Smooth muscle cell of the brain vasculature (primary cell): ENCODE measurements at places on chromosomes 3 and 15.
A peak's percentile ranks its signal among the peaks of the same experiment; 100 is the strongest.

DNA sequence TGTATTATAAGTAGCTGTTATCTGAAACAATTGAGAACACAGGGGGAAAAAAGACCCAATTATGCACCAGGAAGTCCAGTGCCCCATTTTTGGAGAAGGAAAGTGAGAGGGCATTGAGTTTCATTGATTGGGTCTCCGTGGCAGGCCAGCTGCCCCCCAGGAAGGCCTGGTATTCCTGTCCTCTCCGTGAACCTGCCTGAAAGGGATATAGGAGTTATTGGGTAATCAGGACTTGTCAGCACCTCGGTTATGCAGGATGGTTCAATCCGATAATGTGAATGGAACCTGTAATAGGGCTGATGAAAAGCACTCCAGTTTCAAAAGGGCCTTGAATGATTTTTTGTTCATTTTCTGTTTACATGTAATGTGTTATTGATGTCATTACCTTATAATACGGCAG, 122.0 kb upstream of the RARB start:
- no peak for DNase-seq

GRCh38 chr3:128907706-128908445, 28.5 kb downstream of the ACAD9 start:
- no peak for DNase-seq

DNA sequence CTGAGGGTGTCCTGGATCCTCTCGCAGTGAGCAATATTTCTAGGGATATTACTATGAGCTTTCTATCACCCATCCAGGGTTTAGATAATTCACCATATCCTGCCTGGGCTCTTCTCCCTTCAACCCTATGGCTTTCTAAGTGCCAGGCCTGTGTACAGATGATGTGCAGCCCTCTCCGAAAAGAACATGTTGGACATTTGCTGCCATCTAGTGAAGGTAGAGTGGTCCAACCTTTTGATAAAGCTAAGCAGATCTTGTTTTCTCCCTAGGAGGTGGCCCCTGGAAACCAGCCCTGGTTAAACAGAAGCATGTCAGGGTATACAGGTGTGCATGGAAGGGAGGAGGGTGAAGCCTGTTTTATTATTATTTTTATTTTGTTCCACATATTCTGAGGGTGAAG, 27.9 kb upstream of the SCN10A start:
- peak; percentile 41 for DNase-seq

GRCh38 chr3:178492491-178492890, 43.7 kb upstream of the KCNMB2 start:
- DNase-seq = no peak

DNA sequence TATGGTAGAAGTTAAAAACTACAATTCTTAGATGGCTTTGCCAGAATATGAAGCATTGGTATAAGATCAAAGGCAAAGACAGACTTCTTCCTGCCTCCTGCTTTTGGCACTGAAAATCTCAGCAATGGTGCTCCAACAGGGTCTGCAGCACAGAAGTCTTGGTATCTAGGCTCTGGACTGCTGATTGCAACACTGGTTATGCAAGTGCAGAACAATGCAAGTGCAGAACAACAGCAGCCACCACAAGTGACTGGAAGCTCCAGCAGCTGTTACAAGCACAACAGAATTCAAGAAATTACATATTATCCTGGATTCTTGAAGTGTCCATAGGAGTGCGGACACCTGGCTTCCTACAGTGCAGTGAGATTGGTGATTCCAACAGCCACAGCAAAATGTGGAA, 33.7 kb downstream of the ZBTB20 start:
- DNase-seq = no peak

DNA sequence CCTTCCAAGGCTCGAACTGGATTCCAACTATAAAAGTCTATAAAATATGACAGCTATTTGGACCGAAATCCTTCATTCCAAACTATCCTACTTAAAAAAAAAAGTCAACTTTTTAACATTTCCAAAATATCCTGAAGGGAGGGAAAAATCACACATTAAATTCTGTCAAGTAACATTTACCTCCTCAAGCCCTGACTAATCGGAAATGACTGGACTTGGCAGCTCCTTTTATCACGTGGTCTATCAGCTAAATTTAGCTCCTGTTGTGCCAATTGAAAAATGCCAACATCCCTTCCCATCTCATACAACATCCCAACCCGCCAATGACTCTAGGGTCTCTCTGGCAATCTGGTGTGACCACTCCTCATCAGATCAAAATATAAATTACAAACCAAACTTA, 297.9 kb downstream of the FHIT start:
- no peak for DNase-seq

DNA sequence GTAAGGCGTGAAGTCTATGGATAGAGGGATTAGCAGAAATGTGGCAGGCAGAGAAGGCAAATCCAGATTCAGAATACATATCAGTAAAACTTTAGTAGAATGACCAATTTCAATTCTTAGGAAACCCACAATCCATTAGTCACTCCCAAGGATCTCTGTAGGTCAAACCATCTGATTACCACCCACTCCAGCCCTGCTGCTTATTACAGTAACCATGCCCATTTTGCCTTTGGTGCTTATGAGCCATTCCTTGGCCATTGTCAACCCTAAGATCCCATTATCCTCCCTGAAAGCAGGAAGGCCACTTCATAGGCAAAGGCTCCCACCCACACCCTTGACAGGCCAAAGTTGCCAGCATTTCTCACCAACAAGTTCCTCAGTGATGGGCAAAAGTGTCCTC, 5.1 kb upstream of the KLHL40 start:
- no peak for DNase-seq

DNA sequence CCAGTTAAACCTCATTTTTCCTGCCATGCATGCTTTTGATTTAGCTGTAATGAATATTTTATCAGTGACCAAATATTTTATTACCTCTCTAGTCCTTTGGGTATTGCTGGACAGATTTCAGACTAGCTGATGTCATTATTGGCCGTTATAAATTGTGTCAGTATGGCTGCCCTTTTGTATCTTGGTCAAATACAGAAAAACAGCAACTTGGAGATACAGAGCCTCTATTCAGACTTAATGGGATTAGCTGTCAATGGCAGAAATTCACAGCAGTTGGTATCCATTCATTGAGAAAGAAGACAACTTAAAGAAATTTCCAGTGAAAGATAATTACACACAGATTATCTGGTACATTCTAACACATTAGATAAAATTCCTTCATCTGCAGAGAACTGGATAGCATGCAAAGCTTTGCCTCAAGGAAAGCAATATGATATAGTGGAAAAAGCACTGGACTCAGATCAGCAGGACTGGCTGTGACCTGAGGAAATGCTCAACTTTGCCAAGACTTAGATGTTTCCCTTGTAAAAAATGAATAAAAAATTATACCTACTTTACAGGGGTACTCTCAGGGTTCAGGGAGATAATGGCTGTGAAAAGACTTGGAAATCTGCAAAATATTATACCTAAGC, 20.8 kb downstream of the COL6A6 start:
- no peak for DNase-seq

DNA sequence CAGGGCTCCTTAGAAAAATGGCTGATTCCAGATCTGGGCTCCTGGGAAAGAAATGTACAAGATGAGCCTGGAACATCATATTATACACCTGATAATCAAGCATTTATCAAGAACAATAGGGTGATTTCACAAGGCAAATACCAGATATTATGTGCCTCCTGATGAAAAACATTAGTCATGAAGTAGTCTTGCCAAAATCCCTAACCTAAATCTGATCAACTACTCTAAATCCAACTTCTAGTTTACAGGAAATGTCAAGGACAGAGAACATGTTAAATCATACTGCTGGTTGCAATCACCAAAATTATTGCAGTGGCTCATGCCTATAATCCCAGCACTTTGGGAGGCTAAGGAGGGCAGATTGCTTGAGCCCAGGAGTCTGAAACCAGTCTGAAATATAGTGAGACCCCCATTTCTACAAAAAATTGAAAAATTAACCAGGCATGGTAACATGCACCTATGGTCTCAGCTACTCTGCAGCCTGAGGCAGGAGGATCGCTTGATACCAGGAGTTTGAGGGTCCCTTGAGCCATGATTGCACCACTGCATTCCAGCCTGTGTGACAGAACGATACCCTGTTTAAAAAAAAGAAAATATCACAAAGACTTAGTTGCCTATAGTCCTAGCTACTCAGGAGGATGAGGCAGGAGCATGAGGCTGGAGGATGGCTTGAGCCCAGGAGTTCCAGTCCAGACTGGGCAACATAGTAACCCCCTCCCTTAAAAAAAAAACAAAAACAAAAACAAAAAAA, 34.9 kb upstream of the ATP13A3 start:
- no peak for DNase-seq

DNA sequence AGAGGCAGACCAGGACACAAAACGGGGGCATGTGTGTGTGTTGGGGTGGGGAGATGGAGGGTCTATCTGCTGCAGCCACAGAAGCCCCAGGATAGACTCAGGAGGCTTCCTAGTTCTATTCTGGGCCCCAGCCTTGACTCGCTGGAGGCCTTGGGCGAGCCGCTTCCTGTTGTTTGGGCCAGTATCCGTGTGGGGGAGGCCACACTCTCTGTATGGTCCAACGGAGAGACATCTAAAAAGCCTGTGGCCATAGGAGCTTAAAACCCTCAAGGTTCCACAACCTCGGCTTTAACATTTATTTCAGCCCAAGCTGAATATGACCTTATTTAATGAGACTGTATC, 32.8 kb downstream of the POC1A start:
- DNase-seq = no peak

DNA sequence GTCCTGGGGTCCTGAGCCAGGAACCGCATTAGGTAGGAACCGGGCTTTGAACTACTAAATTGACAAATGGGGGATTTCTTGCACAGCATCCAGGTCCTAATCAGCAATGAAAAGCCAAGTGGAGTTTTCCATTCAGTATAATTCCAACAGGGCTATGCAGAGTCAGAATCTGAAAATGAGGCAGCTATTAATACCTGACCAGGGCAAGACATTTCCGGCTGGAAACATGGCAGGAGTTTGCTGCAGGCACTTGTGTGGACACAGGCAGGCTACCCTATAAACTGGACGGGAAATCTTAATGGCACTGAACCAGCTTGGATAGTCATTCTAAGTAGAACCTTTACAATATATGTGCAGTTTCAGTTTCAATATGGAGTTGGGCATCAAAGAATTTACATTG, 553.1 kb downstream of the FGF12 start:
- DNase-seq = no peak

GRCh38 chr15:94671858-94672532, 440.6 kb downstream of the MCTP2 start:
- peak; percentile 24 for DNase-seq

GRCh38 chr15:43235536-43235935, 14.7 kb upstream of the EPB42 start:
- DNase-seq = no peak

GRCh38 chr3:108414007-108414406, 96.4 kb downstream of the MYH15 start:
- DNase-seq = no peak

- DNase-seq = no peak
Observed at GRCh38 chr15:96031426-96032110, 298.9 kb upstream of the NR2F2 start.

GRCh38 chr15:52483707-52484106, 45.0 kb downstream of the MYO5A start:
- peak; percentile 33 for DNase-seq

DNA sequence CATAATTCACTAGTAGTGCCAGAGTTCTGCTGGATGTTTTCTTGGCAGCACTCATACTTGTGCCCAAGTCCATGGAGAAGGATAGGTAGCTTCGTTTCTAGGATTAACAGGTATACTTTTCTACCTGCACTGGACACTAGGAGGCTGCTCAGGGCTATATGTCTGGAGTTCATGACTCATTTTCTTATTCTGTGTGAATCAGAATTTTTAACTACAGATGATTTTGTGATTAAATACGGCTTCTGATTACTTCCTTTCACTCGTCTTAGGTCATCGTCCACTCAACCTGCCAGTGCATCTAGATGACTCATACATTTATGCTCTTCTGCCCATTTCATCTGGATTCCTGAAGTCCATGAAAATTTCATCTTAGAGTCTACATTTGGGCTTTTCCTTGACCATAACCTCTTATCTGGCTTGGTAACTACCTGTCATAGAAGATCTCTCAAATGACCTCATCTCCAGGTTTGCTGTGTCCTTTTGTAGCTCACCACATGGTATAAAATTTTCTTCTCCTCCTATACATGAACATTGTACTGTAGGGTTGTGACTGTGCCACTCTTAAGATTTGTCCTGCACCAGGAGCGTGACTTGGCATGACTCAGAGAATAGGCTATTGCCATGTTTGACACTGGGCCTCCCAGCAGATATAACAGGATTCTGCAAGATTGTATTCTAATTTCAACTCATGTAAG, 66.7 kb upstream of the GCSAM start:
- DNase-seq = no peak
